ENCODE measurements at places on chromosomes 13 and 19. TPM values are rescaled to one million over a fixed set of nuclear protein-coding genes. Genes with fewer than 3 reads are reported as not detected.

Gene NCAN
- not detected for total RNA-seq

Gene SMIM44
- total RNA-seq, result not detected

Gene ZNF582
- 1.4 TPM for total RNA-seq

Gene LRRC63
- not detected for total RNA-seq

Gene SMIM17
- total RNA-seq, result 0.15 TPM

Gene DMRTC2
- not detected for total RNA-seq

Gene LILRA6
- not detected for total RNA-seq

Gene ALOX5AP
- 0.52 TPM for total RNA-seq

Gene FAAP24
- total RNA-seq, result 12.1 TPM

- DNase-seq, result peak; percentile 23
Observed at GRCh38 chr13:63190219-63190618, 1774.6 kb upstream of the PCDH20 start.

- no peak for DNase-seq
Observed at GRCh38 chr13:74104661-74105275, 29.4 kb downstream of the KLF12 start.

DNA sequence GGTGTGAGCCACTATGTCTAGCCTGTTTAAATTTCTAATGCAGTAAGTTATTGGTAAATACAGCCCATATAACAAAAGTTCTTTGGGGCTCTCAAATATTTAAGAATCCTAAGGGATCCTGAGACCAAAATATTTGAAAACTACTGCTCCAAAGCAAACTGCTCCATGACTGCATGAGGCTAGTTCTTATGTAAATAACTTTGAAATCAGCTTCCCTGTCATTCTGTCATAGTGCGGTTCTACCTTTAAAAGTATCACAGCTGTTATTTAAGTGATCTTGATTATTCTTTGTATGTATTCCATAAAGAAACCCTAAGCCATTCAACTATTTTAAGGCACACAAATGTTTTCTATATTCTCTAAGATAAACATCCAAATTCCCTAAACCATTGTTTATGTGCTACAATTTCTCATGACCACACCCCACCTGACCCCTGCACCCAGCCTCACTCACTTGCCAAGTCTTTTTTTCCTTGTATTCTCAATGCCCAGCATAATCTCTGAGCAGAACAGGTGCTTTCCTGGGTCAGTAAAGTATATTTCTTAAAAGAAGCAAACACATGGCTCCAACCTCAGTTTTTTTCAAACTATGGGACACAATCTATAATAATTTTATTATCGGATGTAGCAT, 146.6 kb downstream of the RNF17 start:
- no peak for DNase-seq

- no peak for DNase-seq
Observed at GRCh38 chr13:86881390-86881789, 789.8 kb upstream of the SLITRK5 start.

- DNase-seq, result peak; percentile 79
Observed at GRCh38 chr19:52638601-52639000, 446 bp upstream of the ZNF83 start.

- no peak for DNase-seq
Observed at GRCh38 chr13:26961890-26962615, 201.5 kb upstream of the GPR12 start.

- no peak for DNase-seq
Observed at GRCh38 chr13:29953542-29953941, 103.1 kb upstream of the UBL3 start.

DNA sequence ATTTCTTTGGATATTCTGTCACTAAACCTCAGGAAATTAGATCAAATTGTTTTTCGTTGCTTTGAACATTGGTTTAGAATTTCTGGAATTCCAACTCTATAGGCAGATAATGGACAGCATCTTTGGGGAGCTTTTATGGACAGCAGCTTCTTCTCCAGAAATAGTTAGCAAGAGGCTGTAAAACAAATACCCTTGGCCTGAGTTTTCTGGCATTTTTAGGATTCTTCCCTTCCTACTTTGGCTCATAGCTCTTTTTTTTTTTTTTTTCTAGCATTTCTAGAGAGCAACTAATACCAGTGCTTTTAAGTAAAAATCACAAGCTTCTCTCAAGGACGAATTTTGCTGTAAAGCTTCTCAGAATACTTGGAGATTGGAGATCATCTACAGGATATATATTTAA, 169.8 kb upstream of the SPRY2 start:
- DNase-seq, result no peak

GRCh38 chr19:30376272-30376671, 4.1 kb downstream of the ZNF536 start:
- DNase-seq, result no peak

DNA sequence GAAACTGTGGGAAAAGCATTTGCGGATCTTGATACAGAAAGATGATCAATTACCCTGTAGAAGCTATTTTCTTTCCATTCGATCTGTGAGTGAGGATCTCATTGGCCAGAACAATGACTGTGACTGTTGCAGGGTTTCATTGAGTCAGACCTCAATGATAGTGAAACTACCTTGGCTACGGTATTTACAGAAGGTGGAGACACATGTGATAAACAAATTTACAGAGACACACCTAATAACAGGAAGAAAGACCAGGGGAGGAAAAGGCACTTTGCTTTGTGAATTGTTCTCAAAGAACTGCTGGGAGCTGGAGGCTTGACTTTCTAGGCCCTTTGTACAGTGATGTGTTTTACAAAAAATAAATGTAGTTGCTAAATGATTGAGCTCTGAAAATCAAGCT, 19.9 kb upstream of the ARGLU1 start:
- DNase-seq, result no peak

DNA sequence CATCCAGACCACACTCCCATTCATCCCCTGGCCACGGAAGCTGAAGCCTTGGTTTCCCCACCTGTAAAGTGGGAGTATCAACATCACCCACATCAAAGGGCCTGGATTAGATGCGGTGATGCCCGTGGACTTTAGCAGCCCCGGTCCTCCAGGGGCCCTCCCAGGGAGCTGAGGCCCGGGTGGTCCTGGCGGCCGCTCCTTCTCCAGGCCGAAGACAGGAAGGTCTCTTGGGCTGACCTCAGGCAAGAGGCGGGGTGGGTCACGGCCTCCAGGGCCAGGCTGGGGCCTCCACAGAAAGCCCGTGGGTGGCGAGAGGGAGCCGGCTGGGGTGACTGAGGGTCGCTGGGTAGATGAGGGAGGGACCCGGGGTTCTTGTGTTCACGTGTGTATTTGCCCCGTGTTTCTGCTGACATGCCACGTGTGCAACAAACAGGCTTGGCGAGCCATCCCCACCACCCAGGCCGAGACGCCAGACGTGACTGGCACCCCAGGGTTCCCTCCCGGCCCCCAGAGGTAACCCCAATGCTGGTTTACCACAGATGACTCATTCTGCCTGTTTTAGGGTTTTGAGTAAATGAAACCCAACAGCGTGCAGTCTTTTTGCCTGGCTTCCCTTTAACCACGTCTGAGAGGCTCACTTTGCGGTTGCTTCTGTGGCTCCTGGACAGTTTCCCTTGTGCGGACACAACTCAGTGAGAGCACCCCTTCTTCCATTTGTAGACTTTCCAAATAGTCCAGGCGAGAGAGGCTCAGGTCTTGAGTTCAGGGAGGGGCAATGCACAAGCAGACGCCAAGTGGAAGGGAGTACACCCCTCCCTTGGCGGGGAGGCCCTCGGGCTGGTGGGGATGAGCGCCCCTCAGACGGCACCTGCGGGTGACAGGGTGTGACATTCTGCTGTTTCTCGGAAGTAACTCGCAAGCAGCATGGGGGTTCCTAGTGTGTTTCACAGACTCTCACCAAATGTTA, 42.9 kb downstream of the C13orf46 start:
- peak; percentile 53 for DNase-seq

DNA sequence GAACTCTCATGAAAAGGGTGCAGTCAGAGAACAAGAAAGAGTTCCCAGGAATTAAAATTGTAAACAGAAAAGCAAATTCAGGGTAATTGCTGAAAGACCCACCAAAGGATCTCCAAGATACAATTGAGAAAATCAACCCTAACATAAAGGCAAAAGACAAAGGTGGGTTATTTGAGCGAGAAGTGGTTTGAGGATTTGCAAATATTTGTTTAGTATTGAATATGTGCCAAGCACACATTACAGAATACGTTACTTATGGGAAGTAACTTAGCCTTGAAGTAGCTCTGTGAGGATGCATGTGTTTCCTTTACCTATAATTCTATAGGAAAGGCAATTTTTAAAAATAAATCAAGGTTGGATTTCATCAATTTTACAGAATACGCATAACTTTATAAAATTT, 10.0 kb upstream of the CEACAM21 start:
- no peak for DNase-seq

DNA sequence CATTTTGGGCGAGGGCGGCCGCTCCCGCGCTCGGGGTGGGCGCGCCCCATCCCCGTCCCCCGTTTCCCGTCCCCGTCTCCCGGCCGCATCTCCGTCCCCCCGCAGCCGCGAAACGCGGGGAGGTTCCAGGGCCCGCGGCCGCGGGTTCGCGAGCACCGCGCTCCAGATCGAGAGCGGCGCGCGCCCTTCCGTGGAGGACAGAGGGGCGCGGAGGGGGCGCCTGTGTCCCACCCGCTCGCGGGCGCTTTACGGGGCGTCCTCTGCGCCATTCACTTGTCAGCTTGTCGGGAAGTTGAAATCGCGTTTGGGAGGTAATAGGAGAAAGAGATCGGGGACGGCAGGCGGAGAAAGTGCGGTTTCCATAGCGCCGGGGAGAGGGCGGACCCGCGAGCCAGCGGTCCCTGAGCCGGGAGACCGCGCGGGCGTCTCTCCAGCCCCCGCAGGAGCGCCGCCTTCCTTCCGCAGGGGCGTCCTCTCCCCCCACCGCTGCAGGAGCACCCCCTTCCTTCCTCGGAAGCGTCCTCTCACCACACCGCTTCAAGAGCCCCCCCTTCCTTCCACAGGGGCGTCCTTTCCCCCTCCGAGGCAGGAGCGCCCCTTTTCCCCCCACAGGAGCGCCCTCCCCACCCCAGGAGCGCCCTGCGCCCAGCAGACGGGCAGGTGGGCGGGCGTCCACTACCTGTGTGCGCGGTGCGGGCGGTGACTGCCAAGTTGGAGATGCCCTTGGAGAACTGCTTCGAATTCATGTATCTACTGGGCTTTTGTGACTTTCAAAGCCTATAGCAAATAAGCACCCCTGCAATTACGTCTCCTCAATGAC, 962 bp upstream of the IRS2 start:
- DNase-seq, result peak; percentile 55

DNA sequence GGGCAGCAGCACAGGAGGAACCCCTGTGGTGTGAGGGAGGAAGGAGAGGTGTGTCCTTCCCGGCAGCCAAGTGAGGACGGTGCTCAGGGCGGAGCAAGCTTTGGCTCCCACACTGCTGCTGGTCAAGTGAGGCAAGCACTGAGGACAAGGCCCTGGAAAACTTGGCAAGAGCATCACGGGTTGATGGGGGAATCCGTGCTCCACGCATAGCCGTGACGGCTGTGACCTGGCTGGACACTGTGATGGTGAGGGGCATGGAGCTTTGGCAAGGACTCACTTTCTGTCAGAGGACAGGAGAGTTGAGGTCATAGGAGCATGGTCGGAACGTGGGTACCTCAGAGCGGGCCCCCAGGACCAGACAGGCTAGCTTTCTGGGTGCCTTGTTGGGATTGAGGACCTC, 29.0 kb upstream of the SLC15A1 start:
- DNase-seq, result no peak

DNA sequence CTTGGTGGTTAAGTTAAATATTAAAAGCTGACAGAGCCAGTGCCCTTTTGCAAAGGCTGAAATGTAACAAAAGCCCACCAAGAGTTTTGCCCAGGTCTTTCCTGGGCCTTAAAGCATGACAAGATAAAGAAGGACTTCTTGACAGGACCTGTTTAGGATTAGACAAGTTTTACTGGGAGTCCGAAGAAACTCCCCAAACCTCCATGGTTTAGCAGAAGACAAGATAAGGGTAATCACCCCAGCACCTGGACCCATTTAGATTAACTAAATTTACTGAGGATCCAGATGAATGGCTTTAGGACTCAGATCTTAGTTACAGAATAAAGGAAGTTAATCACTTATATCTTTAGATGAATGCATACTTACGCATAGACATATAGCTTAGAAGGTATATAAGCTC, 14.8 kb upstream of the UFM1 start:
- no peak for DNase-seq

GRCh38 chr19:35279985-35280821, 2.1 kb upstream of the HAMP start:
- no peak for DNase-seq

GRCh38 chr19:45467115-45467455, 711 bp upstream of the FOSB start:
- DNase-seq, result peak; percentile 47

DNA sequence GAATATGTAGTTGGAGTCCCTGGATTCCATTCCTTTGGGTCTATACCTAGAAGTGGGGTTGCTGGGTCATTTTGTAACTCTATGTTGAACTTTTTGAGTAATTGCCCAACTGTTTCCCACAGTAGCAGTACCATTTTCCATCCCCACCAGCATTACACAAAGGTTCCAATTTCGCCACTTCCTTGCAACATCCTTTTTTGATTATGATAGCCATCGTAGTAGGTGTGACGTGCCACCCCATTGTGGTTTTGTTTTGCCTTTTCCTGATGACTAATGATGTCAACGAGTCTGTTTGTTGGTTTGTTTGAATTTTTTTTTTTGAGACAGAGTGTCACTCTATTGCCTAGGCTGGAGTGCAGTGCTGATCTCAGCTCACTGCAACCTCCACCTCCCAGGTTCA, 3.3 kb upstream of the PEX11G start:
- DNase-seq, result peak; percentile 87

- DNase-seq, result no peak
Observed at GRCh38 chr13:76622315-76623040, 263.7 kb downstream of the KCTD12 start.

- DNase-seq, result no peak
Observed at GRCh38 chr13:90999401-90999800, 348.1 kb upstream of the MIR17HG start.

- DNase-seq, result no peak
Observed at GRCh38 chr13:77896536-77896935, 22.1 kb downstream of the EDNRB start.

- peak; percentile 5 for DNase-seq
Observed at GRCh38 chr13:49527123-49527522, 31.4 kb downstream of the PHF11 start.

DNA sequence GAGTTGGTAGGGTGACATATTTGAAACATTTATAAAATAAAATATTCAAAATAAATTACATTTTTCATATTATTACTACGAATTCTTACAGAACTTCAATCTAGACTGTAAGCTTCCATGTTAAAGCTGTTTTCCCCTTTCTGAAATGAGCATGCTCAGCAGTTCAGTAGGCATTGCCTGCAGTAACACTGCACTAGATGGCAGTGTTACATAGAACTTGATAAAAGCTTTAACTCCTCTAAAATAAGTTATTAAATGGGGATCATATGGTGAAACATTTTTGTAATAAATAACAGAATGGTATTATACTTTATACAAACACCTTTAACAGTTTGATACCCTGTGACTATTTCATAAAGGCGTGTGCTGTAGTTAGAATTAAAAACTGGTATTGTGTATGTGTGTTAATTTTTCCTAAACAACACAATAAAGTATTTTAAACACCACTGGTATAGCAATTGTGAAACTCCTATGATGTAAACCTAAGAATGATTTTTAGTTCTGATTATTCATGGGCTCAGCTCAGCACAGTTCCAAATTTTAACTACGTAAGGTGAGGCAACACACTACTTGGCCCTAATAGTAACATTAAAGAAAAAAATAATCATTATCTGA, 11.6 kb upstream of the GPR18 start:
- peak; percentile 59 for DNase-seq

- no peak for DNase-seq
Observed at GRCh38 chr19:1810439-1811160, 1.5 kb downstream of the ATP8B3 start.

GRCh38 chr13:85527316-85527715, 271.9 kb downstream of the SLITRK6 start:
- DNase-seq, result no peak

GRCh38 chr19:51141181-51141580, 920 bp upstream of the SIGLEC7 start:
- DNase-seq, result no peak

GRCh38 chr19:44735011-44735410, 13.5 kb upstream of the BCL3 start:
- peak; percentile 66 for DNase-seq

Measured in M059J (cell line).